ENCODE measurements at places on chromosomes 3 and 15.

GRCh38 chr15:32096916-32097617 is 66.8 kb downstream of the CHRNA7 start:
- DNase-seq, result no peak

GRCh38 chr3:22245811-22246583 is 495.0 kb upstream of the ZNF385D start:
- DNase-seq, result no peak

- DNase-seq, result no peak
These were observed 122.2 kb upstream of the SLC24A5 start for GRCh38 chr15:47998619-47999019.

DNA sequence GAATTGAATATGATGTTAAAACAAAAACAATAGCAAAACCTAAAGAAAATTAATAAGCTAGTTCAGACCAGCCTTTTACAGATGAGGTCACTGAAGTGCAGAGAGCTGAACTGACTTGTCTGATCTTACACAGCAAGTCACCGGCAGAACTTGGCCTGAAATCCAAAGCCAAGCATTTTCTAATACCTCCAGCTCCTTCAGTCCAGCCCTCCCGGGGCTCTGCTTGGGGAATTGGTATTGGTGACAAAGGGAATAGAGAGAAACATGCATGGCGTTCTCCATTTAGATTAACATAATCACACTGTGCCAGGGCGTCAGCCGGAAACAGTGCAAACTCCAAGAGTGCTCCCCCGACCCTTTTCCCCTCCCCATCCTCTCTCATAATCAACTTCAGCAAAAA is 14.1 kb upstream of the ZSCAN2 start:
- no peak for DNase-seq

- DNase-seq, result no peak
These were observed 36.5 kb downstream of the PPM1L start for GRCh38 chr3:160792540-160792939.

- no peak for DNase-seq
These were observed 55.7 kb downstream of the GALK2 start for GRCh38 chr15:49225572-49226281.

- DNase-seq, result peak; percentile 80
These were observed 6.4 kb downstream of the MAP6D1 start for GRCh38 chr3:183818706-183819624.

DNA sequence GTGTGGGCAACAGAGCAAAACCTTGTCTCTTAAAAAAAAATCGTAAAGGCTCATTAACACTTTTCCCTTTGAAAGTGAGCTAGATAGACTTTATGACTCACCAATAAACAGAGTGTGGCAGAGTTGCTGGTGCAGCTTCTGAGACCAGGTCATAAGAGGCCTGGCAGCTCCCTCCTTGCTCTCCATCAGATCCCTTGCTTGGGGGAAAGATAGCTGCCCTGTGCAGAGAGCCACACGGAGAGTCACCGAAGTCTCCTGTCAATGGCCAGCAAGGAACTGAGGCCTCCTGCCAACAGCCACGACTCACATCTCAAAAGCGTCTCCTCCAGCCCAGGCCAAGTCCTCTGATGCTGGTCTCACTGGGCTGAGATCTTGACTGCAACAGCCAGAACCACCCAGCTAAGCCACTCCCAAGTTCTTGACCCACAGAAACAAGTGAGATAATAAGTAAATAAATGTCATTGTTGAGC is 8.7 kb upstream of the GP9 start:
- DNase-seq, result no peak

- DNase-seq, result no peak
These were observed 95.1 kb upstream of the TNFAIP8L3 start for GRCh38 chr15:51189669-51190385.
